Frontal cortex (tissue), 4 donors: ENCODE measurements at places on chromosomes 11 and 22.

DNA sequence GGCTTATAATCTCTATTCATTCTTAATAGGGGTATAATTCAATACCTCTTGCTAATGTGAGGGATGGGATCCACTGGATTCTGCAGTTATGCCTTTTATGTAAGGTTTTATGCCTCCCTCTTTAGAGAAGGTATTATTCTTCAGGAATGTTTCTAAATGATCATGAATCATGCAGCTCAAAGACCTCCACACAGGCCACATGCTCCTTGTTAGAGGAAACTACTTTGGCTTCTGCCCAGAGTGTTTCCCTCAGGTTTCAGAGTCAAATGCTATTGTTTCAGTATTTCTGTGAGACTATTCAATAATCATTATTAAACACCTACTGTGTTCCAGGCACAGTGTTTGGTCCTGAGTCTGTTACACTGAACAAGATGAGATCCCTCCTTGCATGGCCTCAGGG is 115.9 kb downstream of the RAB38 start:
- DNase-seq = no peak

DNA sequence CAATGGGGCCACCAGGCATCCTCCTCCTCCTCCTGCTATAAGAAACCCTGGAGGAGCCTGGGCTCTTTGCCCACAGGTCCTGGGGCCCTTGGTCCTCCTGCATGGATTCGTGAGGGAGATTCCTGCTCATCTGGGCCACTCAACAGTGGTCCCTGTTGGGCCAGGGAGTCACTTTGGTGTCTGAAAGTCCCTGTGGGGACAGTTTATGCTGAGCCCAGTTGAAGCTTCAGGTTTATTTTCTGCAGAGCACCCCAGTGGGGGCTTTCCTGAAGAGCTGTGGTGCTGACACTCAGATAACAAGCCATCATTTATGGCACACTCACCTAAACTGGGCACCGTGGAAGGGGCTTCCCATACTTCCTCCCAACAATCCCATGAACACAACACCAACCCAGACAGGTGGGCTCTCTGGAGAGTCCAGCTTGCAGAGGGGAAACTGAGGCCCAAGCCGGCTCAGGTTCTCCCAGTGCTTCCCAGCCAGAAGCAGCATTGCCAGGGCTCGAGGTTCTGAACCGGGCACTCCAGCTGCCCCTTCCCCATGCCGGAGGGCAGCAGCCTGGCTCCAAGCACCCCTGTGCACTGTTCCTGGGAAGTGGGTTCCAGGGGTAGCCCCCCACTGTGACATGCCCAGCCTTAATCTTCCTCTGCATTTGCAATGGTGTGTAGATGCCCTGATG is 91.3 kb downstream of the MYEOV start:
- DNase-seq = no peak

DNA sequence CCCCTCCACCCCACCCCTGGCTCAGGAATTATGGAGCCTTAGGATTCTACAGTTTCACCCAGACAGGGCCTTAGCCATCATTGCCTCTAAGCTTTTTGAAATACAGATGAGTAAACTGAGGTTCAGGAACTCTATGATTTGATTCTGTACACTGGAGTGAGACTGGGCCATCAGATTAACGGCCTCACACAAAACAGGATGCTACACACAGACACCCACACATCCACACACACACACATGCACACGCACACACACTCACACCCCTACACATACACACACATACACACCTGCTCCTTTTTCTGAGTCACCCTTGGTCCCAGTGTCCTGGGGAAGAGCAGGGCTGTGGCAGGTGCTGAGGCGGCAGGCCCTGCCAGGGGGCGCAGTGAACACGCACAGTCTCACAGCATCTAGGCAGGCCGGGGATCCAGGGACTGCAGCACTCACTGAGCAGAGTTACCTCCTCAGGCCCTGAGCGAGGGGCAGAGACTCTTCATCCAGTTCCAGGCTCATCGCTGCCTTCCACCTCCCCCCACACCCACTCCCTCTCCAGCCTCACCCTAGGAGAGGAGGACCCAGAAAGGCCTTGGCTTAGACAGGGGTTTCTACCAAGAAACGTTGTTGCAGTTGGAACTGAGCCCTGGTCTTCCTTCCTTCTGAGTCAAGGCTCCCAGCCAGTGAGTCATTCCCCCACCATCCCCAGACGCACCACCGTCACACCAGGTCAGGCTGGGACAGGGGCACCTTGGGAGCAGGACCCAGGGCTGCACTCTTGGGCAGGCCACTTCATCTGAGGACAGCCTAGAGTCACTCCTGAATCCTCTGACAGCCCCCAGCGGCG is 89.8 kb upstream of the PARVA start:
- peak; percentile 30 for DNase-seq

- no peak for DNase-seq
Measured at GRCh38 chr11:122215244-122215992, 99.4 kb upstream of the BLID start.

GRCh38 chr22:24179478-24180210 is 1.6 kb upstream of the SUSD2 start:
- no peak for DNase-seq

DNA sequence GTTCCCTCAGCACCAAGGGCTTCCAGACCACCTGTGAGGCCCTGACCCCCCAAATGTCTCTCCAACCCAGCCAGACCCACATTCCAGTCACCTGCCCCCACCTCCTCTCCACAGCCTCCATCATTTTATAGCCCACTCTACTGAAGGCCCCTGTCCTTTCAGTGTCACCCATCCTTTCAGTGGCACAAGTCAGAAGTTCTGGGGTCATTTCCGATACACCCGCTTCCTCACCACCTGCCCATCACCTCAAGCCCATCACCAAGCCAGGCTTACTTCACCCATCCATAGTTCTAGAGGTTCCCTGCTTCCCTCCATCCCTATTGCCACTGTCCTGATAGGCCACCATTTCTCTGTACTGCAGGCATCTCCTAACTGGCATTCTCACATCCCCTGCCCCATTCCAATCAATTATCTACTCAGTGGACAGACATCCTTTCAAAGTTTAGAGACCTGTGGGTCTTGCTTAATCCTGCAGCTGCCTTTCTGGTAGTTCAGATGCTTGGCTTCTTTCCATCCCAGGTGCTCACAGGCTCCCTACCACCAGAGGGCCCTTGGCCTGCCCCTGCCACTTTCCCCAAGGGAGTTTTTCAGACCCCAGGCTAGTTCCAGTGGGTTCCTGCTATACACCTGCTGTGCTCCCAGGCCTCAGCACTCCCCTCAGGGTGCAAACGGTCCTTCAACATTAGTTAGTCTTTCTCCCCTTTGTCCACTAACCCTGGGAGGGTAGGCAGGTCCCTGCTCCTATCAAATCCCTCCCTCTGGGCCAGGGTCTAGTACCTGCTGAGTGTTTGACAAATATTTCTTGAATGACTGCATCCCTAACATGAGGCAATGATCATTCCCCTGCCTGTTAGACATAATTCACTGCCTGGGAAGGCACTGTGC is 7.6 kb downstream of the KCNQ1OT1 start:
- no peak for DNase-seq

- DNase-seq = no peak
Measured at GRCh38 chr11:1419811-1420210, 30.1 kb downstream of the BRSK2 start.

- no peak for DNase-seq
Measured at GRCh38 chr11:81966340-81966739, 767.3 kb downstream of the FAM181B start.
